GDM1 (cell line): ENCODE measurements at places on chromosomes 12 and 14.

DNA sequence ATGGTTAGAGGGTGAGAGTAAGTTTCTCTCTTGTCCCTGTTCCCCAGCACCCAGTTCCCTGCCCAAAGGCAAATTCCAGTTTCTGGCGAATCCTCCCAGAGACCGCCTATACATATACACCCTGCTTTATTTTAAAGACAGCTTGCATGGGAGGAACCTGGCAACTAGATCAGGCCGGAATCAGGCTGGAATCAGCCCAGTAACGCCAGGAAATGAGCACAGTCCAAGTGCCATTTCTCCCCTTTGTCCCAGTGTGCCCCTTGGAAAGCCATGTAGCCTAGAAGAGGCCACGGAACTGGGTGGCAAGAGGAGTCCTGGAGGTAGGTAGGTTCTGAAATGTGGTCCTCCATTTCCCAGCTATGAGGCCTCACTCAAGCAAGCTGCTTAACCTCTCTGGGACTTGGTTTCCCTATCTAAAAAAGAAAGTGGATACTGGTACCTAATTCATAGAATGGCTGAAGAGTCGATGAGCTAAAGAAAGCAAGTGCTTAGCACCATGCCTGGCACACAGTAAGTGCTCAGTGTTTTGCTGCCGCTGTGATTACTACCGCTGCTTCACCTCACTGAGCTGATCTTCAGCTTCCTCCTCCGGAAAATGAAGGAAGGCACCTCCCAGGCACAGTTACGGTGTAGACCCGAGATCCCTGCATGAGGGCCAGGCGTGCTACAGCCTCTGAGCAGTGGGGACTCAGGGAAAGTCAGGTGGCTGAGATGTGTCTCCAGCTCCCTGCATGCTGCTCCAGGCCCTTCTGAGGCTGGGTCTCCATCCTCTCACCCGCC, 36.4 kb downstream of the PITPNM2 start:
- no peak for DNase-seq

GRCh38 chr12:95762123-95762785, 28.3 kb downstream of the NTN4 start:
- no peak for DNase-seq

GRCh38 chr14:85421186-85421877, 108.6 kb upstream of the FLRT2 start:
- no peak for DNase-seq

GRCh38 chr12:110079477-110080400, 31.4 kb upstream of the C12orf76 start:
- DNase-seq: peak; percentile 67

GRCh38 chr14:96516351-96516750, 14.2 kb downstream of the PAPOLA start:
- no peak for DNase-seq

DNA sequence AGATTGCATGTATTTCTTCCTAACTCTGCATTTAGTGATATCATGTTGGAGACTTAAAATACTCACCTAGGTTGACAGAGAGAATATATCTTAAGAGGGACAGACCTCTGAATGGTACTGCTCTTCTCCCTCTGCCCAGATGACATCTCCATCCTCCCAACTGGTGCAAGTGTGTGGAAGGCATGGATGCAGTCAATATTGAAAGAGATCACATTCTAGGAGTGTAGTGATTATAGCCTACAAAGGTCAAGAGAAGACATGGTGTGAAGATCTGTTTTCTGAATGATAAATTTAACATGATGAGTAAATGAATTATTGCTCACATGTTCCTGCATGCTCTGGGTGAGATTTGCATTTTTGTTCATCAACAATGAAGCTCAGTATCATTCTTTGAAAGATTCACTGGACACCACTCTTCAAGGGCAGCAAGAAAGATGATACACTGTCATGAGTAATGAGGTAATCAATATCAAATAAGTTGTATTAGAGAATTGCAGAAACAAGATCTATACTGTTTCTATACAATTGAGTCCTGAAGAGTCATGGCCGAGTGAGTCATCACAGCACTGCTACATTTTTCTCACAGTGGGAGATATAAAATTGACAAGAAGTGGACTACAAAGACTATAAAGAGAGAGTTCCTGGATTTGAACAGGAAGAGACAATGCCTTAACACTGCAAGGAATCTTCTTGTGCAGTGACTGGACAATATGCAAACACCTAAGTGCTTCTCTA, 183.3 kb upstream of the KRR1 start:
- DNase-seq: no peak

- no peak for DNase-seq
Observed at GRCh38 chr12:88172844-88173407, 30.8 kb downstream of the TMTC3 start.

GRCh38 chr12:27747111-27747820, 32.8 kb upstream of the KLHL42 start:
- DNase-seq: no peak

- no peak for DNase-seq
Observed at GRCh38 chr12:23950775-23951451, 1.4 kb upstream of the SOX5 start.

DNA sequence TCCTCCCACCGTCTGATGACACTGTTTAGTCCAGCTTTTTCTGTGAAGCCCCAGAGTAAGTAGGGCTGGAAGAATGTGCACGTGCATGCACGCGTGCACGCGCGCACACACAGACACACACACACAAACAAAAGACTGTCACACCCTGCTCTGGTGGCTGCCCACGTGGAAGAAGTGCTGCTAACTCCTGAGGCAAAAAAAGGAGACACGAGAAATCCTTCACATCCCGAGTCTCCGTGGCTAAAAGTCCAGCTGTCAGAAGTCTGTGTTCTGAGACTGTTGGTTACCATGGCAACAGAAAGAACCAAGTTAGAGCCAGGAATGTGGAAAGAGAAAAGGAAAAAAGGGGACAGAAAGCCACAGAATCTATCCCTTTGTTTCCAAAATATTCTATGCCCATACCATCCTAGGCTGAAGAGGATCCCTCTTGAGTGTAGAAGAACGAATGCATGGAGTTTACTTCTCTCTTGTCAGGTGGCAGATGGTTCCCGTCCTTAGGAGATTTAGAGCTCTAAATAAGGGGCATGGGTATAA, 1.6 kb upstream of the C12orf71 start:
- no peak for DNase-seq

DNA sequence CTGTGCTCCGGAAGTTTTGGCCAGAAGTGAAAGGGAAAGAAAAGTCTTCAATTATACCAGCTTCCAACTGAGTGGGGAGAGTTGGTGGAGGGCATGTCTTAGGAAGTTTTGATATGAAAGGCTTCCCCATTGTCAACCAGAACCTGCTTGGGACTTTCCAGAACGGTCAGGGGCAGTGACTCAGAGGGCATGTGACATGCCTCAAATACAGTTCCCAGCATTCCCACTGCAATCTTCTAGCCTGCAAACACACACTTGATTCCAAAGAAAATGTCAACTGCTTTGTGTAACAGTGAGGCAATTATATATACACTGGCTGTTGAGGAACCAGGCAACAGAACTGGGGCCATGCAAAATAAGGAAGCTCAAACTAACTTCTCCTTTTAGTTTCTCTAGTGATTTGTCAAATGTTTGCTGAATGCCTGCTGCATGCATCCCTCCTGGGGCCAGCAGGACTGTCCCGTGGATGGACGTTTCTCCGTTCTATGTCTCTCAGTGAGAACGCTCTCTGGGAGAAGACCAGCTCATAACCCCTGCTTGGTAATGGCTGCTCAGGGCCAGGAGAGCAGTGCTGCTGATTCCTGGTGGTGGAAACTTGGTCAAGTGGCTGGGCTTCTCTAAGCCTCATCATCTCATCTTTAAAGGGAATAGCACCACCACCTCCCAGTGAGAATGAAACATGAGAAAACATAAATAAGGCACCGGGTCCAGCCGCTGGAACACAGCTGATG, 18.3 kb downstream of the SLC25A47 start:
- peak; percentile 46 for DNase-seq

DNA sequence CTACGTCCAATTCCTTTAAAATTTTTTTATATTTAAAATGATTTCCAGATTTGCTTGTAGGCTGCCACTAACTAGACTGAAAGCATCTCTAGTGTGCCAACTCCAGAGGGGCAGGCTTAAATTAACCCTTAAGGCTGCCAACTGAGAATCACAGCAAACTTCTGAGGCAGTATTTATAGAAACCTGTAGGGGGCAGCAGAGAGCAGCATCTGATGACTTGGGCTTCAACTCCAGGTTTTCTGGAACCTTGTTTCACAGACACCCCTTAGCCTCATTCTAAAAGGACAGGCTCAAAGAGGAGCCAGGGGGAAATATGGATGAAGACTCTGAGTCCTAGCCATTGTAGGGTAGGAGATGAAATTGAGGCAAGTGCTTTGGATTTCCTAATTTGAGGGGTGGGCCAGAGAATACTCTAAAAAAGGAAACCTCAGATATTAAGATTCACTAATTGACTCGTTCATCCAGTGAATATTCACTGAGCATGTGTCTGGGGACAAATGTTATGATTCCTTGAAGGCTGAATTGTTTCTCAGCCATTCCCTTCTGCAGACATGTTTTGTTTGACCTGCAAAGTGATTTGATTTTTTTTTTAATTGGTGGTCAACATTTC, 63.3 kb upstream of the HSPB8 start:
- DNase-seq: no peak

DNA sequence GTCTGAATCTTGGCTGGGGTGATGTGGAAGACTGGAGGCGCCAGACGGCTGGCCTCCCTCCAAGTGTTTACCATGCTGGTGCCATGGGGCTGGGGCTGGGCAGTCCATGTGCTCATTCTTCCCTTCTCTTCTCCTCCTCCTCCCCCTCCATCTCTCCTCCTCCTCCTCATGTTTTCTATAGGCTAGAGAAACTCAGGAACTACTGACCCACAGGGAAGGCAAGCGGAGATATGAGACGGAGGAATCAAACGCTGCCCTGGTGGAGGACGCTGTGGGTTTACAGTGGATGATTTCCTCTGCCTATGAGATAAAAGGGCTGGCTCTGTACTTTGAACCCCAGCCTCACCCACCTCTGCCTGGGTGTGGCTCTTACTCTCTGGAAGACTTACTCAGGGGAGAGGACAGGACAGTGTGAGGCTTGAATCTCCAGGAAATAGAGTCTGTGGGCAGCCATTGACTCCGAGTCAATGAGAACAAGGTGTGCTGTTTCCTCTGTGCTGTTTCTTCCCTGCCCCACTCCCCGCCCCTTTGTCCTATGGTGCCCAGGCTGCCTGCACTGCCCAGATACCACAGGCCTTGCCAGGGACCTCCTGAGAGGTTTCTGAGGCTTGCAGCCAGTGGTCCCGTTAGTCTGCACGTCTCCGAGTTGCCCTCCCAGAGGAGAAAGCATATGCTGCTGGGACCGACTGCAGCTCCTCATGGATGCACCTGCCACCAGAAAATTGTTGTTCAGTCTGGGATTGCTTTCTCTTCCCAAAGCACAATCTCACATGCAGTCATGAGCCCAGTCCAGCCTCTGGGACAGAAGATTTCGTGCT, 132.6 kb upstream of the ARHGAP5 start:
- no peak for DNase-seq
